ENCODE measurements at places on chromosomes 6 and 20.
A peak's percentile ranks its signal among the peaks of the same experiment; 100 is the strongest.

GRCh38 chr6:146153040-146153758 lies 124.3 kb downstream of the GRM1 start:
- no peak for DNase-seq

DNA sequence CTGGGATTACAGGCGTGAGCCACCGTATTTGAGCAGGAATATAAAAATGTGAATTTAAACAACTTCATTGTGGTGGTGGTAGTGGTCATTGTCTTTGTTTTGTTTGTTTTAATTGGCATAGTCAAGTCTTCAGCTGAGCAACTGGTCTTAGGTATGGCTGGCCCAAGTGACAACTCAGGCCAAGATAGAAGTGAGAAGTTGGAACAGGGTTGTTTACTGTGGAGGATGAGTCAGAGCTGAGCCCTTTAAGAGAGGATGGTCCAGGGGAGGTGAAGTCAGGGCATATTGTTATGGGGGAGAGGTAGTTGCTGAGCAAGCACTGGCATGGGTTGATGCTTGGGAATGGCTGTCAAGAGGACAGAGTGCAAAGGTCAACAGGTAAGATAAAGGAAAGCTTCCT lies 308.2 kb downstream of the FARS2 start:
- DNase-seq = no peak

DNA sequence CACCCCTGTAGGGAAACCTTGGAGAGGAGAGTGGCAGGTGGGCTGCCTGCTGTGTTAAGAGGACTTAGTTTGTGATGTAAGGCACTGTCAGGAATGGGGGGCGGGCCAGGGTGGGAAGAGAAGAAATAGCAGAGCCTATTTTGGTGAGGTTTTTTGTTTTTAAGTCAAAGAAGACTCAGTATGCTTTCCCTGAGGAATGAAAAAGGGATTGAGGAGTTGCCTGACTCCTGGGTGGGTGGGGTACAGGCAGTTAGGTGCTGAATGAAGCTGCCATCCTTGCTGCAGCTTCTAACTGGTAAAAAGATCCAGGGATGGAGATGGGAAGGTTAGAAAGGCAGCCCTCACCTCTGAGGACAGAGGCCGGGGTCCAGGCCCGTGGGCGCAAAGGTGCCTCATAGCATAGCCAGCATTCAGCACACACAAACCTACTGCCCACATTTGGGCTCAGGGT lies 37.9 kb downstream of the PLCG1 start:
- DNase-seq = no peak

- no peak for DNase-seq
These were observed 23.5 kb downstream of the DHX35 start for GRCh38 chr20:38985603-38986170.

DNA sequence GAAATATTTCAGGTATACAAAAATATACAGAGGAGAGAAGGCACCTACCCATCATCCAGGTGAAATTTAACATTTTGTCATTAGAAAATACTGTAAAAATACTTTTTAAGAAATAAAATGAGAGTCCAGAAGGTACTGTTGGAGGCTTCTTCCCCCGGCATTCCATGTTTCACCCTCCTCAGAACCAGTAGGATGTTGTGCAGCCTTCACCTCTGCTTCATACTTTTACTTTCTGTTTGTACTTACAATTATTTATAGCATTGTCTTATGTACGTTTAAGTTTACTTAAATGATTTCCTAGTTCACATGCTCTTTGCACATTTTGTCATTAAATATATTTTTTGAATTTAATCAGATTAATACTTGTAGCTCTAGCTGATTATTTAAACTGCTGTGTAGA lies 30.9 kb downstream of the TMEM200A start:
- DNase-seq = no peak

DNA sequence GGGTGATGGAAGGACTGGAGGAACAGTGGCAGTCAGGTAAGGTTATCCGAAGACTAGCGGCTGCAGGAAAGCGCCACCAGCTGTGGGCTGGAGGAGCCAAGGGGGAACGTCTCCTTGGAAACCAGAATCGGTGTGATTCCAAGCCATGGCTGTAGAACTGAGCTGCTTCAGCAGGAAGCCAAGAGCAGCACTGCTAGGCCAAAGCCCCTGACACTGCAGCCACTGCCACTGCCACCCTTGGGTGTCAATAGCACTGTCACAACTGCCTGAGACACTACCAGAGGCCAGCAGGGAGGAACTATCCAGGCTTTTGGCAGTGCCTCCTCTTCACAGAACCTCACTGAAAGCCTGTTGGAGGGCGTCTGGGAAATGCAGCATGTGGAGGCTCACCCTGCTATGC lies 289.6 kb upstream of the SUPT3H start:
- DNase-seq = no peak

- no peak for DNase-seq
These were observed 3.1 kb downstream of the PXDC1 start for GRCh38 chr6:3748208-3749066.

- DNase-seq = no peak
These were observed 25.3 kb upstream of the SMIM8 start for GRCh38 chr6:87297119-87297518.

DNA sequence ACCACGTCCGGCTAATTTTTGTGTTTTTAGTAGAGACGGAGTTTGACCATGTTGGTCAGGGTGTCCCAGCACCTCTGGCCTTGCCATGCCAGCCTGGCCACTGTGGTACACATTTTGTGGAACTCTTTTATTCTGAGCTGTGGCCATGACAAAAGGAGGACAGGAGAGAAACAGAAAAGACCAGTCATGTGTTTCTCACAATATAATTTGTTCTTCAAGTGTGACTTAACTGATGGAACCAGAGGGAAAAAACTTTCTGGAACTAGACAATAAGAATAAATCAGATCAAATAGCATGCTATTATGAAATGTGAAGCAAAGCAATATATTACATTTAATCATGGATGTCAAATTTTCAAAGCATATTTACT lies 4.2 kb upstream of the RNASET2 start:
- DNase-seq = no peak

GRCh38 chr6:1325461-1326309 lies 13.8 kb downstream of the FOXQ1 start:
- DNase-seq = no peak

- no peak for DNase-seq
These were observed 15.0 kb upstream of the TBC1D22B start for GRCh38 chr6:37242429-37243052.

GRCh38 chr6:127076466-127076865 lies 42.0 kb upstream of the RSPO3 start:
- no peak for DNase-seq

DNA sequence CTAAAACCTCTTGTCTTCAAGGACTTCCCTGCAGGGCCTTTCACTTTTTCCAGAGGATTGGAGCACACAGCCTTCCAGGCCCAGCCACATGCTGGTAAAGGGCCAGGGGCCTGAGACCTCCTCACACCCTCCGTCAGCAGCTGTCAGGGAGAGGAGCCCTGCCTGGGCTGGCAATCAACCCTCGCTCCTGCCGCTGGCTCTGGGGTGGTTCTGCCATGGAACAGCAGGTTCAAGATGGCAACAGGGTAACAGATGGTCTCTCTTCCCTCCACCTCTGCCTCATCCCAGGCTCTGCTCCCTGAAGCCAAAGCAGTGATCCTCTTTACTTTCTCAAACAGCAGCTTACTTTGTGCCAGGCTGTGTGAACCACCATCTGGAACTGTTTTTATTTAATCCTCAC lies 23.8 kb downstream of the PCNA start:
- no peak for DNase-seq

GRCh38 chr6:87393026-87393622 lies 14.6 kb upstream of the CFAP206 start:
- no peak for DNase-seq

GRCh38 chr6:16716321-16716858 lies 44.9 kb downstream of the ATXN1 start:
- no peak for DNase-seq

- DNase-seq = no peak
These were observed 16.9 kb downstream of the KCNQ2 start for GRCh38 chr20:63455568-63455859.

GRCh38 chr6:145819994-145820393 lies 5.4 kb upstream of the FBXO30 start:
- no peak for DNase-seq

DNA sequence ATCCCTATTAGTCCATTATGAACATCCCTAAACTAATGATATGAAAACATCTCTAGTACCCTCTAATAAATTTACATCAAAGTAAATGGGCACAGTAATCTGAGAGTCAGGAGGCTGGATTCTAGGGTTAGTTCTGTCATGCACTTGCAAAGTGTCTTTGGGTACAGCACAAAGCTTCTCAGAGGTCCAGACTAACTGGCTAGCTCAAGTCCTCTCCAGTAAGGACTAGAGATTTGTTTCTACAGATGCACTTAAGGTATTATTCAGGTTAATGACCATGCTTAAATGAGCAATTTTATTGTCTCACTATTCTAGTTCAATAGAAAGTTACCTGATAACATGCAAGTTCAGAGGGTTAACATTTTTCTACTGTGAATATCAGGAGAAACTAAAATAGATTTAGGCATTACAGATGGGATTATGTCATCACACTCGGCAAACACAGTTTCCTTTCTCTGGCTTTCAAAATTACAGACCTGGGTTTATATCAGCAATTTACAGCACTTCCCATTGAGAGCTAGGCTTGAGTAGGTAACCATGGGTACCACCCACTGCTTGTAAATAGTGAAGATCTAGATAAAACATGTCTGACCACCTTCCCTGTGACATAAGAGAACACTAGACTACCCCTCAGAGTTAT lies 402.9 kb upstream of the RUNX2 start:
- DNase-seq = peak; percentile 59

DNA sequence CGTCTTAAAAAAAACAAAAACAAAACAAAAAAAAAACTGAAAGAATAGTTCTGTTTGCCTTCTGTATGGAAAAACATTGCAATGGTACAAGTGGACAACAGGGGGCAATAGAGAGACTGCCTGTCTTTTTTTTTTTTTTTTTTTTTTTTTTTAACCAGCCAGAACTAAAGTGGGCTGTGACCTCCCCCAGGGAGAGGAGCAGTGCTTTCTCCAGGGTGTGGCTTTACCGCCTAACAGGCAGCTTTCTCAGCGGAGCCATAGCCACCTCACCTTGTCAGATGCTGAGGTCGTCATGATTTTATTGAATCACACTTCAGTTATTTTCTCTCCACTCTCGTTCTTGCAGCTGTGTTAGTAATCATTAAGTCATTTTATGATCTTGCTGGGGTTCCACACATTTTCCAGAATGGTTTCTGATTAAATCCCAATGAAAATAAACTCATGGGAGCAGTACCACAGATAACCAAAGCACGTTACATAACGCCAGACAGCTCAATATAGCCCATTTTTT lies 78.4 kb downstream of the GMPR start:
- DNase-seq = no peak

DNA sequence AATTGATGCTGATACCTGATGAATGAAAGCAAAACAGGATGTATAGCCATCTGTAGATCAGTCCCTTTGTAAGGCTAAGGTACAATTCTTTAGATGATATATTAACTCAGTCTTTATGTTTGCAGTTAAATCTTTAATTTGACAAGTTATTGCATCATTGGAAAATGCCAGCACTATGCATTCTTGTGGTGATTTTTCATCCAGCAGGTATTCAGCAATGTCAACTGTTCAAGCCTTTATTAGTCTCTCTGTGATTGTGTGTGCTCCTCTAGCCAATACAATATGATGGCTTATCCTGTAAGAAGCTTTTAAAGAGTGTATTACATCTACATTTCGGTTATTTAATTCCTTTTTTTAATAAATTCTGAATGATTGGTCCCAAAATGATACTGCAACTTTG lies 34.3 kb downstream of the HLA-DMB start:
- DNase-seq = no peak
